Activated CD8-positive, alpha-beta memory T cell treated with anti-CD3 and anti-CD28 coated beads for 1 hour (primary cell): ENCODE measurements at places on chromosomes 6 and 20.
A peak's percentile ranks its signal among the peaks of the same experiment; 100 is the strongest.

DNA sequence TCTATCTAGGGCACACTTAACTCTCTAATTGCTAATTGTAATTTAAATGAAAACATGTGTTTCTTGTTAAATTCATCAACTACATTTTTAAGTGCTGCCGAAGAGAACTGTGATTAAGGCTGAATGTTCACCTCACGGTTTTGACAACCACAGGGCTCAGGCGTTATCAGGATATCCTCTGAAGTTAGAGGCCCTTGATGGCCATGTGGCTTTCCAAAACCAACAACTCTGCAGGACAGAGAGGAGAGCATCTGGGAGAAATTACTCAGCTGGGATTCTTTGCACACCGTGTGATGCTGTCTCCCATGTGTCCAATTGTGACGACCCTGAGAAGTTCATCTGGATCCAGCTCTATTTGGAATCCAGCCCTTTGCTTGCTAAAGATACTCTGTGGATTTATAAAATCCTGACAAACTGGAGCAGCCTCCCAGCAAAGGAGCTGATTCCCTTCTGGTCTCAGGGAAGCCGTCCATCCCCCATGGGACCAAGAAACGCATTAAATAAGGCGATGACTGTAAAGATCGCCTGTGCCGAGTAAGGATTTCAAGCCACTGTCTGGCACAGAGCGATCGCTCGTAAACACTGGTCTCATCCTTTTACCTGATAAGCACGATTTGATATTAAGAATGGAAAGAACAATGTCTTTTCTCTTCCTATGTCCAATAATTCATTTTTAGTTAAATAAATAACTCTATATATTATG lies 401.1 kb downstream of the CD83 start:
- no peak for DNase-seq

DNA sequence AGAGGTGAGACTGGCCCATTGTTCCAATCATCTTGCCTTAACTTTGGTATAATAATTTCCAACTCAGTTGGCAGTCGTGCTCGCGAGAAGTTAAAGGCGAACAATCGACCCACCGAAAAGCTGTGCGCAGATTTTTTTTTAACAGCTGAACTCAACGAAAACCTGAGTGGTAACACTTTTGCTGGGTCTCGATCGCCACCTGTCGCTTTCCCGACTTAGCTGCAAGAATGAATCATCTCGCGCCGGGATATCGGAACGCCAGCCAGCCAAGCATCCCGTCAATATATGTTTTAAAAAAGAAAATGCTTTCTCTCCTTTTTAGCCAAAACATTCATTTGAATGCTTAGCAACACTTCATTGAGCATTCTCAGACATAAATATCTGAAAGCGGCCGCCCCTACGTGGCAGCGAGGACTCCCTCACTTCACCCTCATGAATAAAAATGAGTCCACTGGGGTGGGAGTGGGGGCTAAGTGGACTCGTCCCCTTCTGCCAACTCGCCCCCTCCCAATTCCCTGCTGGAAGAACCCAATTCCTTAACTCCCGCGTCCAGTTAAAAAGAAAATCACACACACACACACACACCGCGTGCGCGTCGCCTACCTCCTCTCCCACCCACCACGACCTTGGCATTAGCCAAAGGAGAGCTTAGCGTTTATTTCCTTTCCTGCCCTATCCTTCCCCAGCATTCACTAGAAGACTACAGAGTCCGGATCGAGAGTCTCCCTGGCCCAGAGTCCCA lies 1.5 kb downstream of the COL12A1 start:
- no peak for DNase-seq

DNA sequence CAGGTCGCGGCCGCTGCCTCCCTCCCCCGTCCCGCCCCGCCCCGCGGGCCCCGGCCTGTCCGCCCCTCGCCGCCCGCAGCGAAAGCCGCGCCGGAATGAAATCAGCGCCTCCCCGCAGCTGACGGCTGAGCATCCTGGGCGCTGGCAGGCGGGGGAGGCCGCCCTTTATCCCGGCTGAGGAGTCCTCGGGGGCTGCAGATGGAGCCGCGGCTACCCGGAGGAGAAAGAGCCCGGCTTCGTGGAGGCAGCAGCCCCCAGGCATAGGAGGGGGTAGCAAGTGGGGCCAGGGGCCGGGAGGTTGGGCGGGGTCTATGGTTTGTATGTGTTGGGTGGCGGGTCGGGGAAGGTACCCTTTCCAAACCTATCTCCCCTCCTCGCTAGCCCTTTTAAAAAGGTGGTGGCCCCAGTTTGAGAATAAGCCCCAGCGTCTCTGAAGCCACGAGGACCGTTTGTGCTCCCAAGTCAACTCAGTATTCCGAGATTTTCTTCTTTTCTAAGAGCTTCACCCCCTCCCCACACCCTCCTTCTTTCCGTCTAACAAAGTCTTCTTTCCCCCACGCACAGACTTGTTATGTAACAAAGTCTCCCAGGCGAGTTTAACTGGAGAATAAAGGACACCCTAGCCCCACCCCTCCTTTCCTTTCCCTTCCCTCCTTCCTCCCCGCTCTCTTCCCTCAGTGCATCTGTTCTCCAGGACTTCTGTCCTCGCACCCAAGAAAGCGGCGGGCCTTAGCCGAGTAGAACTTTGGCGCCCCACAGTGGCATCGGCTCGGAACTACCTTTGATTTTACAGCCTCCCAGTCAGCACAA lies 11.0 kb downstream of the POU3F2 start:
- peak; percentile 43 for DNase-seq

DNA sequence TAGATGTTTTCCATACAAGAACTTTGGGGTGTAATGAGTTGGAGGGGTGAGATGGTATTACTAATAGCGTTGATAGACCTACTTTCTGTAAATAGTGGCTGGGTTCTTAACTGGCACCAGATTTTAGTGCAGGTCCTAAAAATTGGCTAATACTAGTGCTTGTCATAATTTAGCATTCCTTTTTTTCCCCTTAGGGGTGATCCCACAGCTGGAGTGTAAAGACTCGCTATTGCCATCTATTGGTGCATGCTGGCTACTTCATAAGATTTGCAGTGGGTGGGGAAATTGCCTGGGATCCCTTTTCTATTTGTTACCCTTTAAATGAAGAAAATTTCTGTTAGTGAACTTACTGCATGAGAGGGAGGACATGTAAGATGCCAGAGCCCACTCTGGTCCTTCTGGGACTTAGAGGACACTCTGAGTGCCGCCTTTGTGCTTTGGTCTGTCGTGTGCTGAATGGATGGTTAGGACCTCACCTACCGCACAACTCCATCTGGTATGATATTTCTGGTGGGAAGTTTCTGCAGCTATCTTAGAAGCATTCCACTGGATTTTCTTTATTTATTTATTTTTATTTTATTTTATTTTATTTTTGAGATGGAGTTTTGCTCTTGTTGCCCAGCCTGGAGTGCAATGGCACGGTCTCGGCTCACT lies 195.5 kb downstream of the JARID2 start:
- DNase-seq = no peak
